ENCODE measurements at places on chromosomes 4 and X.

DNA sequence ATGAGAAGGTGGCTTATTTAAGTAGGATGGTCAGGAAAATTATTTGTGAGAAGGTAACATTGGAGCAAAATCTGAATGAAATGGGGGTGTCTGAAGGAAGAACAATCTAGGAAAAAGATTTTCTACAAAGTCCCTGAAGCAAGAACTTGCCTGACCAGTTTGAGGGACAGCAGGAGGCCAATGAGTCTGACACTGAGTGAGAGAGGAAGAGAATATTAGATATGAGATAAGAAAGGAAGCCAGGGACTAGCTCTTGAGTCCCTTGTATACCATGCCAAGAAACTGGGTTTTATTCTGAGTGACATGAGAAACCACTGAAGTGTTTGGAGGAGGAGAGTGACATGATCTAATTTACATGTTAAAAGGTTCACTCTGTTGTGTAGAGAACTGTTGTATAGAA lies 1478.9 kb downstream of the RPA4 start:
- DNase-seq = no peak

- no peak for DNase-seq
Measured at GRCh38 chrX:26146024-26146423, 7.9 kb downstream of the MAGEB18 start.

GRCh38 chr4:186260504-186261448 lies 5.2 kb upstream of the F11 start:
- no peak for DNase-seq

DNA sequence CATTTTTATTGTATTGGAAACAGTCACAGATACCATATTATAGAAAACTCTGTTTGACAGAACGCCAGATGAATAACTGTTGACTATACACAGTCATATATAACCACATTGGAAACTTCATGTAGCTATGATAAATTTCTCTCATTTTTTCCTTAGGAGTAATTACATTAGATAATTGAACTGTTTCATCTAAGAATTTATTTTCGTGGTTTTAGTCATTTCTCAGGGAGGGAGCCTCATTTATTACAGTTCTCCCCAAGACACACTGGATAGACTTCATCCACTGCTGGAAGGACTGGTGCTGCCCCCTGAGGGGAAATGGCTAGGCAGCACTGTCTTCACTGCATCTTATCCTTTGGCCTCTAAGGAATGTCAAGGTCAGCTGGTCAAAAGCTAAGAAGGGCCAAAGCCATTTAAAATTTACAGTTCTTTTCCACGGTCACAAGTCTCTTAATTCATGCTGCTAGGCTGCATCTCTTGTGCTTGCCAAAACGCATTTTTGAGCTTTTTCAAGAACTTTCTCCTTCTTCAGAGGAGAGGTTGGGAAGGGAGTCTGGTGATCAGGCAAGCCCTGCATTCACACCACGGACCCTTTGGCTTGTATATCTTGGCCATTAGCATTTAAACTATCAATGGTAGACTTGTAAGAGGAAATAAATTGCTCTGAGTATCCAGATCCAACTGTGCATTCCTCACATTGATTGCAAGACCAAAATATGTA lies 145.1 kb downstream of the CBR4 start:
- no peak for DNase-seq

DNA sequence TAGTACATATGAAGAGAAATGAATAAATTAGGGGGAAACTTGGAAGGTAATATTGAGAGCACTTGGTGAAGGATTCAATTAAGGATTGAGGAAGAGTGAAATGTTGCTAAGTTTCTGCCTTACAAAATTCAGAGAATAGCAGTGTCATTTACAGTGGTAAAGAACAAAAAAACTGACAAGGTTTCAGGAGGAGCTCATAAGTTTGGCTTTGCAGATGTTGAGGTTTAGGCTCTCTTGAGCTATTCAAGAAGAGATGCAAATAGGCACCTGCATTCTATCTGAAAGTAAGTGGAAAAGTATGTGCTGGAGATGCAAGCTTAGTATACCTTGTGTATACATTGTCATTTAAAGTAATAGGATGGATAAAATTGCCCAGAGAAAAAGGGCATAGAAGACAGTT lies 22.3 kb upstream of the EMCN start:
- DNase-seq = no peak
